ENCODE measurements at places on chromosomes 1 and 21. TPM values are rescaled to one million over a fixed set of nuclear protein-coding genes. Genes with fewer than 3 reads are reported as not detected.

DNA sequence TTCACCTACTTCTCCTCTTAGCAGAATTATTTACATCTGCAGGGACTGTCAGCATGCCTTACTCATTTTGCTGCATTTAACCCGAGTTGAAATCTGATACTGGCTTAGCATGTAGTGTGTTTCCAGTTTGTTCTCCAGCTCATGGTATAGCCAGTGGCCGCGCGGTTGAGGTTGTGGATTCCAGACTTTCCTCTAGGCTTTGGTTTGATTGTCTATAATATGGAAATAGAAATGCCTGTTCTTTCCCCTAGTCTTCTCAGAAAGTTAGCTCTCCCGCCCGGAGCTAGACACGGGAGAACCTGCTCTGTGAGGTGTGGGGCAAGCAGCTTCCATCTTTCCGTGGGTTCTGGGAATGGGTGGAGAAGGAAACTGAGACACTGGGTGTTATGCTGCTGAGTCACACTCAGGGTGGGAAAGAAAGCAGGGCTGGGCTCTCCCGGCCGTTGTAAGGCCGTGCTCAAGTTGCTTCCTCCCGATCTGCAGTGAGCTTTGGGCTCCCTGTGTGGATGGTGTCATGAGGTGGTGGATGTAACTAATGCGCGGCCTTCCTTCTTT lies 206.8 kb upstream of the TMEM51 start:
- no peak for DNase-seq

The KLF17 gene
- 10.9 TPM for total RNA-seq

The APCS gene
- not detected for total RNA-seq

- no peak for DNase-seq
These were observed 29.6 kb upstream of the CCN1 start for GRCh38 chr1:85550784-85551516.

The ZNF683 gene
- total RNA-seq, result not detected

Data from glutamatergic neuron (in vitro differentiated cells).